ENCODE measurements at places on chromosomes 2 and 18.

DNA sequence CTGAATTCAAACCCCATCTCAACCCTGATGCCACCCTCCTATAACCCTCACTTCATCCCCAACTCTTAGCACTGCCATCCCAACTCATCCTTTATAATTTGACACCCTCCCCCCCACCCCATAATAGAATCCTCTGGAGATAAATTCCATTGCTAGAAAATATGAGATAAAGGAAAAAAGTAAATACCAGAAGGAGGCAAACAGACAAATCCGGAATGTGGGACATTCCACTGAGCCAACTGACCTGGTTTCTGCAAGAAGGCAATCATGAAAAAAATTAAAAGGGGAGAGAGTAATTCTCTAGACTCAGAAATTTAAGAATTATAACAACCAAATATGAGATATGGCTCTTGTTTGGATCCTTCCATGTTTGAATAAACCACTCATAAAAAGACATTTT, 132.4 kb downstream of the CYP26B1 start:
- H3K36me3 ChIP-seq = no peaks in the 10 kb centered on the region
- H3K4me1 ChIP-seq = no peaks in the 10 kb centered on the region
- H3K27ac ChIP-seq = no peak overlapping the region
- peaks cover 16% of the 10 kb centered on the region for H3K27me3 ChIP-seq
- DNase-seq = no peak

DNA sequence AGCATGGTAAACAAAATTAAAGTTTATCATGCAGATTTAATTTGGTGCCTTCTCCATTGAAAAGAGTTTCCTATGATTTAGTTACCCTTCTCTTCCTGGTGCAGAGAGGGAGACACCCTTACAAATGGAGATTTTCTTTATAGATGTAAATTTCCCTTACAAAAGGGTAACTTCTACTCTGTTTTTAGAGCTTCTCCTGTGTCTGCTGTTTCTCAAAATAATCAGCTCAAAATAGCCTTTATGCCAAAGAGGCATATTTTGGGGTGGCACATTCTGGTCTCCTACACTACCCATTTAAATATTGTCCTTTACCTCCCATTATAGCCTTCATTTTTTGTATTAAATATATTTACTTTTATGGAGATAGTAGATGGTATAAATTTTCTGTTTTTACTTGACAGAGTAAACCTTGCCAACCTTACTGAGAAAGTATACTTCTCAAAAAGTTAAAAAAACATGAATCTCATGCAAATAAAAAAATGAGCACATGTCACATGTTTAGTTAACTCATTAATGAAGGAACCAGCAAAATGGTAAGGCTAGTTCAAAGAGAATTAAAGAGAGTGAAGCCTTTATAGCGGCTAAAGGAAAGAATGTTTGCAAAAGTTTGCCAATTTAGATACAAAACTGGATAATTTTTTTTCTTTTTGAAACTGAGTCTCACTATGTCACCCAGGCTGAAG, 83.3 kb upstream of the MSH6 start:
- H3K4me3 ChIP-seq = no peak overlapping the region
- H3K4me1 ChIP-seq = no peaks in the 10 kb centered on the region
- no peak overlapping the region for H3K27ac ChIP-seq
- H3K27me3 ChIP-seq = no peaks in the 10 kb centered on the region

GRCh38 chr2:37085731-37086147, 1.4 kb downstream of the GPATCH11 start:
- H3K36me3 ChIP-seq = peaks cover 24% of the 10 kb centered on the region
- no peaks in the 10 kb centered on the region for H3K27me3 ChIP-seq
- H3K4me1 ChIP-seq = no peaks in the 10 kb centered on the region

GRCh38 chr2:205689820-205690219, 7.5 kb downstream of the NRP2 start:
- no peak overlapping the region for H3K4me3 ChIP-seq
- peaks cover 39% of the 10 kb centered on the region for H3K4me1 ChIP-seq
- DNase-seq = no peak
- H3K27me3 ChIP-seq = peaks cover 4% of the 10 kb centered on the region

DNA sequence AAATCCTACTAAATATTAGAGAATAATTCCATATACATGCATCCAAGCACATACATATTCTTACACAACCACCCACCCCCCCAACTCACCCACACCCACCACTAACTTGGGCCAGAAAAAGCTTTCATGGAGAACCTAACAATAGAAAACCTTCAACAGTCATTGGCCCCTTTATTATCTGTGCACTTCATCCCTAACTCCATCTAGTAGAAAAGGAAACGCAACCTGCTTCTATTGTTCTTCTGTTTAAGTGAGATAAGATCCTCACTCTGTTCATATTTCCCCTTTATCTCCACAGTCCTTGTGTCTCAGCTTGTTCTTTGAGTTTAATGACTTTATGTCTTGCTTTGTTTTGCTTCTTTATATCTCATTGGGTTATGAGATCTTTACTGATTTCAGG, 1740.2 kb upstream of the CELF4 start:
- H3K4me3 ChIP-seq = no peak overlapping the region
- no peaks in the 10 kb centered on the region for H3K36me3 ChIP-seq
- no peak overlapping the region for H3K27ac ChIP-seq
- no peaks in the 10 kb centered on the region for H3K27me3 ChIP-seq

GRCh38 chr2:97697252-97698235, 15.8 kb upstream of the ZAP70 start:
- DNase-seq = peak; percentile 92
- H3K27ac ChIP-seq = peak overlapping the region; percentile 40
- H3K36me3 ChIP-seq = peaks cover 11% of the 10 kb centered on the region
- no peak overlapping the region for H3K4me3 ChIP-seq
- no peaks in the 10 kb centered on the region for H3K27me3 ChIP-seq
- no peaks in the 10 kb centered on the region for H3K4me1 ChIP-seq

- peaks cover 28% of the 10 kb centered on the region for H3K27me3 ChIP-seq
- H3K4me3 ChIP-seq = no peak overlapping the region
- H3K36me3 ChIP-seq = no peaks in the 10 kb centered on the region
- H3K4me1 ChIP-seq = no peaks in the 10 kb centered on the region
- H3K27ac ChIP-seq = no peak overlapping the region
Measured at GRCh38 chr2:96967436-96967835, 18.9 kb downstream of the FAM178B start.

- no peaks in the 10 kb centered on the region for H3K27me3 ChIP-seq
- H3K36me3 ChIP-seq = no peaks in the 10 kb centered on the region
- no peaks in the 10 kb centered on the region for H3K4me1 ChIP-seq
- H3K4me3 ChIP-seq = no peak overlapping the region
Measured at GRCh38 chr18:65735155-65735554, 15.7 kb upstream of the CDH7 start.

DNA sequence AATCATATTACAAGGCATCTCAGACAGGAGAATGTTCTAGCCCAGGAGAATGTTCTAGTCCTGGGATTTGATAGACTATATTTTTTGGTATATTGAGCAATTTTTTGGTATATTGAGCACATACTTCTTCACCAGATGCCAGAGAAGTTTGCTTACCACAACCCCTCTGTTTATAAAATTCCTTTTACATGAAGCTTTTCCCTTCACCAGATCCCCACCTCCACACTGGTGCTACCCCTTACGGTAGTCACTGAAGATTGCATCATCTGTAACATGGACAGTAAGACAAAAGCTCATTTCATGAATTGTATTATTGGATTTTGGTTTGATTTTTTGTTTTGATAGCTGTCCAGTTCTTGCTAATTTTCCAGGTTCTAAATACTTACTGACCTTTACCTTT, 7.2 kb upstream of the HNMT start:
- no peaks in the 10 kb centered on the region for H3K4me1 ChIP-seq
- H3K36me3 ChIP-seq = no peaks in the 10 kb centered on the region
- no peak overlapping the region for H3K27ac ChIP-seq

GRCh38 chr2:11500702-11501303, 33.0 kb upstream of the GREB1 start:
- H3K27me3 ChIP-seq = no peaks in the 10 kb centered on the region
- no peak overlapping the region for H3K4me3 ChIP-seq
- no peak for DNase-seq
- H3K27ac ChIP-seq = no peak overlapping the region

DNA sequence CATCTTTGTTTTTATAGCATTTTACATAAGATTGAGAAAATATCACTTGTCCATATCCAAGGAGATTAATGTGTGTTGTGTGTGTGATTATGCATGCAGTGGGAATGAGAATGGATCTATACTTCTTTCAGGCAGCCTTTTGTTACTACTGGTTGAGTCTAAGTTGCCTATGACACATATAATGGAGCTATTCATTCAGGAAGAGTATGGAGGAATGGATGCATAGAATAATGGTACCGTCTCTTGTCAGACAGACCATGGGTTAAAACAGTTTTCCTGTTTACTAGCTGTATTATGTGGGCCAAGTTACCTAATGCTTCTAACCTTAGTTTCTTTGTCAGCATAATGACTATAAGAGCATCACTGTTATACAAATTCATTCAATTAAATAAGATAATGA, 155.4 kb upstream of the KYNU start:
- no peaks in the 10 kb centered on the region for H3K27me3 ChIP-seq
- no peaks in the 10 kb centered on the region for H3K36me3 ChIP-seq
- no peak for DNase-seq
- H3K27ac ChIP-seq = no peak overlapping the region
- no peak overlapping the region for H3K4me3 ChIP-seq
- H3K4me1 ChIP-seq = peaks cover 7% of the 10 kb centered on the region

GRCh38 chr2:124838406-124838805, 813.3 kb downstream of the CNTNAP5 start:
- H3K27ac ChIP-seq = no peak overlapping the region
- no peaks in the 10 kb centered on the region for H3K4me1 ChIP-seq
- no peaks in the 10 kb centered on the region for H3K27me3 ChIP-seq
- H3K36me3 ChIP-seq = no peaks in the 10 kb centered on the region

DNA sequence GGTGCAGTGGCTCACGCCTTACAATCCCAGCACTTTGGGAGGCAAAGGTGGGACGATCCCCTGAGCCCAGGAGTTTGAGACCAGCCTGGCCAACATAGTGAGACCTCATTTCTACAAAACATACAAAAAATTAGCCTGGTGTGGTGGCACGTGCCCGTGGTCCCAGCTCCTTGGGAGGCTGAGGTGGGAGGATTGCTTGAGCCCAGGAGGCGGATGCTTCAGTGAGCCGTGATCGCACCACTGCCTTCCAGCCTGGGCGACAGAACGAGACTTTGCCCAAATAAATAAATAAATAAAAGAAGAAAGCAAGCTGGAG, 91.7 kb upstream of the SEC11C start:
- H3K36me3 ChIP-seq = no peaks in the 10 kb centered on the region
- no peak for DNase-seq
- H3K4me3 ChIP-seq = no peak overlapping the region
- peak overlapping the region; percentile 7 for H3K27ac ChIP-seq

GRCh38 chr2:239307921-239308613, 92.8 kb downstream of the HDAC4 start:
- no peaks in the 10 kb centered on the region for H3K36me3 ChIP-seq
- peak overlapping the region; percentile 36 for H3K4me3 ChIP-seq
- H3K4me1 ChIP-seq = peaks cover 19% of the 10 kb centered on the region
- DNase-seq = peak; percentile 18
- peak overlapping the region; percentile 24 for H3K27ac ChIP-seq

GRCh38 chr2:102483086-102483485, 10.1 kb downstream of the SLC9A4 start:
- H3K4me3 ChIP-seq = no peak overlapping the region
- H3K36me3 ChIP-seq = no peaks in the 10 kb centered on the region
- H3K27me3 ChIP-seq = no peaks in the 10 kb centered on the region
- H3K27ac ChIP-seq = no peak overlapping the region
- DNase-seq = no peak

GRCh38 chr18:46134920-46135675, 30.9 kb downstream of the HAUS1 start:
- no peak overlapping the region for H3K27ac ChIP-seq
- H3K4me1 ChIP-seq = no peaks in the 10 kb centered on the region
- H3K27me3 ChIP-seq = no peaks in the 10 kb centered on the region
- peaks cover 1% of the 10 kb centered on the region for H3K36me3 ChIP-seq
- DNase-seq = no peak
- no peak overlapping the region for H3K4me3 ChIP-seq

DNA sequence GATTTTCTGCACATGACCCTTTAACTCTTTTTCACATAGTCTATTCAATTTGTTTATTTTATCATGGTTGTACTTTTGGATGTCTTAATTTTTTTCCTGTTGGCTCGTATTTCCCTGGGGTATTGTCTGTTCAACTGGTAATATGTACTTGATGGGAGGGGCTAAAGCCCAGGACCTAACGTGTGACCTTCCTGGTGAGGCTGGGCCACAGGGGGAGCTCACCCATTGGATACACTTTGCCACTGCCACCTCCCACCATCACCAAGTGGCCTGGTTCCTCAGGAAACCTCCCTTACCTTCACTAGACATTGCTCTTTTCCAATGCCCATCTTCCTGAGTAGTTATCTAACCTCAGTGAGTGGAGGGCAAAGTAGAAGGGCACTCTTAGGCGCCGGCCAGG, 143.9 kb upstream of the LTBP1 start:
- no peak overlapping the region for H3K4me3 ChIP-seq
- no peak overlapping the region for H3K27ac ChIP-seq
- no peaks in the 10 kb centered on the region for H3K27me3 ChIP-seq
- no peak for DNase-seq
- H3K36me3 ChIP-seq = no peaks in the 10 kb centered on the region

DNA sequence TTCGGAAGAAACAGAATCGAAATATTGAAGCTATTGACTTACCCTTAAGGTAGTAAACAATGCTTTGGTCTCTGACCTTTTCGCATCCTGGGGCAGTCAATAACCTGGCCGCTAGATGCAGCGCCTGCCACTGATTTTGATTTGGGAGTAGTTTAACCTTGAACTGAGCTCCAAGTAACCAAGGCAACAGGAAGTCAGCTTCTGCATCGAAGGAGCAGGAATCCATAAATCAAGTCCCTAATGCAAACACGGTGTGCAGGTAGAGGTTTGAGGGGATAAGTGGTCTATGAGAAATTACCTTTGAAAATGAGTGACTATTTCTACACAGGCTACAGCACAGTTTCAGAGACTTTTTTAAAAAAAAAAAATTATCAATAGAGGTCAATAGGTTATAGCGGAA, 353.5 kb downstream of the SETBP1 start:
- no peaks in the 10 kb centered on the region for H3K27me3 ChIP-seq
- DNase-seq = no peak
- H3K36me3 ChIP-seq = no peaks in the 10 kb centered on the region
- no peak overlapping the region for H3K27ac ChIP-seq
